ENCODE measurements at places on chromosomes 1 and 21.
A peak's percentile ranks its signal among the peaks of the same experiment; 100 is the strongest.

DNA sequence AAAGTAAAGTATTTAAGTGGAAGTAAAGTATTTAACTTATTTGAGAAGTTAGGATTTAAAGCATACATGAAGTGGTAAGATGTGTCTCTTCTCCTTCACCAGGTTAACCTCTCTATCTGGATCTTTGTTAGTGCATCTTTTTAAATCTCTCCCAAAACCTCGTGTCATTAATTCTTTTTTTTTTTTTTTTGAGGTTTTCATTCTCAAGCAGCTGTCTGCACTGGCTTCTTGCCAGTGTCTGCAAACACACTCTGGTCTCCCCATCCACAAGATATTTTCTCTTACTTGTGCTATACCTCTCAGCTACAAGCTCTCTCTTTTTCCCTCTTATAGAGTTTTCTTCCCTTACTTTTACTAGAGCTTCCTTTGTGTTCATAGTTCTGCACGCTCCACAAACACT lies 49.0 kb downstream of the CLDN17 start:
- DNase-seq: no peak

- DNase-seq: peak; percentile 92
Measured at GRCh38 chr1:54273092-54273794, 73.3 kb downstream of the MRPL37 start.

- no peak for DNase-seq
Measured at GRCh38 chr21:24705201-24705600, 902.1 kb downstream of the MRPL39 start.

- DNase-seq: no peak
Measured at GRCh38 chr21:17455028-17455353, 57.9 kb upstream of the CXADR start.

DNA sequence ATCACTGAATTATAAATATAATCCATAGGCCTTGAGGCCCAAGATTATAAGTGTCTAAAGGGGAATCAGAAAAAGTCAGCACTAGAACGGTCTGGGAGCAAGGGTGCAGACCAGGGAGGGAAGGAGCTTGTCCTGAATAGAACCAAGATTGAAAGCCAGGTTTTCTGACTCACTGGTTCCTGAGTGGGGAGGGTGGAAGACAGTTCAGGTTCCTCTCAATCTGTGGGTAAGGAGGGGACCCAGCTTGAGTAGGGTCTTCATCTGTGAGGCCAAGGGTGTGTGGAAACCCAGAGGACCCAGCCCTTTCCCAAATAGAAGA lies 842 bp downstream of the LENEP start:
- DNase-seq: no peak

GRCh38 chr1:155195201-155196102 lies 12.2 kb downstream of the THBS3 start:
- DNase-seq: peak; percentile 26

- peak; percentile 2 for DNase-seq
Measured at GRCh38 chr21:18499761-18500376, 96.3 kb upstream of the TMPRSS15 start.

GRCh38 chr1:18203645-18204044 lies 96.0 kb downstream of the IGSF21 start:
- no peak for DNase-seq
